ENCODE measurements at places on chromosomes 2 and 18. TPM values are rescaled to one million over a fixed set of nuclear protein-coding genes. Genes with fewer than 3 reads are reported as not detected.
A peak's percentile ranks its signal among the peaks of the same experiment; 100 is the strongest.

DNA sequence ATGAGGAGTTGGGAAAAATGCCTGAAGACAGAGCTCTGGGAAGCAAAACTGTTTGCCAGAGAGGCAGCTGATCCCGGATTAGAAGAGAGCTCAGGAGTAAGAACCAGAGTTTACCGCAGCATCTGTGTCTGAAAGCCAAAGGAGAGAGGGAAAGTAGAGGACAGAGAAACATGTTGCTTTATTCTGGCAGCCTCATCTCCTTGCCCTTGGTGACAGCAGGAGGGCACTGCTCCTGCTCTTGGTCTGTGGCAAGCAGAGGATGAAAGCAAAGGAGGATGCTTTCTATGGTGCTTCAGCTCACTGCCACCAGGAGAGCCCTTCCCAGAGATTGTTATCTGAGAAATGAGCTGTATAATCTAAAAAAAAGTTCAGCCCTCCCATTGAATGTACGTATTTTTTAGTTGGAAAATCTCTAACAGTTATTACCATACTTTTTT lies 7.7 kb downstream of the SLC1A4 start:
- no peak overlapping the region for H3K27ac ChIP-seq
- H3K36me3 ChIP-seq: no peaks in the 10 kb centered on the region
- H3K27me3 ChIP-seq: no peaks in the 10 kb centered on the region
- peaks cover 3% of the 10 kb centered on the region for H3K4me1 ChIP-seq
- no peak overlapping the region for H3K4me3 ChIP-seq
- no peak for DNase-seq

- H3K4me3 ChIP-seq: no peak overlapping the region
- no peaks in the 10 kb centered on the region for H3K36me3 ChIP-seq
- H3K4me1 ChIP-seq: no peaks in the 10 kb centered on the region
- H3K27ac ChIP-seq: no peak overlapping the region
- no peaks in the 10 kb centered on the region for H3K27me3 ChIP-seq
These were observed 105.2 kb upstream of the ARHGAP28 start for GRCh38 chr18:6624271-6624660.

Gene RPE
- 36.2 TPM for total RNA-seq

GRCh38 chr2:43215673-43216255 lies 10.6 kb downstream of the ZFP36L2 start:
- peaks cover 80% of the 10 kb centered on the region for H3K4me1 ChIP-seq
- H3K4me3 ChIP-seq: no peak overlapping the region
- no peak overlapping the region for H3K27ac ChIP-seq
- no peaks in the 10 kb centered on the region for H3K36me3 ChIP-seq
- H3K27me3 ChIP-seq: no peaks in the 10 kb centered on the region
- no peak for DNase-seq

Gene TEX44
- total RNA-seq: not detected

Gene MYCN
- total RNA-seq: not detected

DNA sequence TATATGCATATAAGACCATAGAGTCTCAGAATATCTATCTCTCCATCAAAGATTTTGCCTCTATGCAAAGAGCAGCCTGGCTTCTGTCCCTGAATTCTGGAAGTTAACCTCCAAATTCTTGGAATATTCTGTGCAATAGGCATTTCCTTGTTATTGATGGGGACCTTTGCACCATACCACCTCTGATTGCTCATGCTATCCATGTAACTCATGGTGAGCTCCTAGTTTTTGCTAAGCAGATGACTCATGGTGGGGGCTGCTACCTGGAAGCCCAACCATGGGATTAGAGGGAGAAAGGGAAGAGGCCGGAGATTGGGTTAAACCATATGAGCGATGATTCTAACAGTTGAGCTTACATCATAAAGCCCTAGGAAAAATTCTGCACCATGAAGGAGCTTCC lies 310.2 kb upstream of the FIGN start:
- no peak overlapping the region for H3K27ac ChIP-seq
- H3K27me3 ChIP-seq: no peaks in the 10 kb centered on the region
- H3K4me3 ChIP-seq: no peak overlapping the region
- no peaks in the 10 kb centered on the region for H3K4me1 ChIP-seq
- no peaks in the 10 kb centered on the region for H3K36me3 ChIP-seq

Gene INHA
- total RNA-seq: not detected

- H3K4me1 ChIP-seq: no peaks in the 10 kb centered on the region
- DNase-seq: no peak
- no peak overlapping the region for H3K27ac ChIP-seq
- no peaks in the 10 kb centered on the region for H3K36me3 ChIP-seq
These were observed 647.7 kb upstream of the FSHR start for GRCh38 chr2:49801898-49802450.

DNA sequence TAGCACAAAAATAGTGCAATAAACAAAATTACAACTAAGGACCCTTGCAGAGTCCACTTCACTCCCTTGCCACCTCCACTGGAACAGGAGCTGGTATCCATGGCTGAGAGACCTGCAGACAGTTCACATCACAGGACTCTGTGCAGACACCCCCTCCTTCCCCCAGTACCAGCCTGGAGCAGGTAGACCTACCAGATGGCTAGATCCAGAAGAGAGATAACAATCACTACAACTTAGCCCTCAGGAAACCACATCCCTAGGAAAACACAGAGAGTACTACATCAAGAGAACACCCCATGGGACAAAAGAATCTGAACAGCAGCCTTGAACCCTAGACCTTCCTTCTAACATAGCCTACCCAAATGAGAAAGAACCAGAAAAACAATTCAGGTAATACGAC lies 49.8 kb downstream of the FBXO15 start:
- H3K27me3 ChIP-seq: no peaks in the 10 kb centered on the region
- H3K4me3 ChIP-seq: no peak overlapping the region
- no peaks in the 10 kb centered on the region for H3K4me1 ChIP-seq
- H3K27ac ChIP-seq: no peak overlapping the region
- no peaks in the 10 kb centered on the region for H3K36me3 ChIP-seq

- DNase-seq: no peak
- no peaks in the 10 kb centered on the region for H3K27me3 ChIP-seq
- no peak overlapping the region for H3K4me3 ChIP-seq
- no peak overlapping the region for H3K27ac ChIP-seq
- peaks cover 6% of the 10 kb centered on the region for H3K36me3 ChIP-seq
- H3K4me1 ChIP-seq: no peaks in the 10 kb centered on the region
These were observed 248.2 kb downstream of the PHLPP1 start for GRCh38 chr18:62963507-62963906.

GRCh38 chr18:31612124-31612523 lies 20.4 kb downstream of the TTR start:
- no peaks in the 10 kb centered on the region for H3K4me1 ChIP-seq
- no peaks in the 10 kb centered on the region for H3K27me3 ChIP-seq
- H3K36me3 ChIP-seq: no peaks in the 10 kb centered on the region
- no peak overlapping the region for H3K4me3 ChIP-seq

DNA sequence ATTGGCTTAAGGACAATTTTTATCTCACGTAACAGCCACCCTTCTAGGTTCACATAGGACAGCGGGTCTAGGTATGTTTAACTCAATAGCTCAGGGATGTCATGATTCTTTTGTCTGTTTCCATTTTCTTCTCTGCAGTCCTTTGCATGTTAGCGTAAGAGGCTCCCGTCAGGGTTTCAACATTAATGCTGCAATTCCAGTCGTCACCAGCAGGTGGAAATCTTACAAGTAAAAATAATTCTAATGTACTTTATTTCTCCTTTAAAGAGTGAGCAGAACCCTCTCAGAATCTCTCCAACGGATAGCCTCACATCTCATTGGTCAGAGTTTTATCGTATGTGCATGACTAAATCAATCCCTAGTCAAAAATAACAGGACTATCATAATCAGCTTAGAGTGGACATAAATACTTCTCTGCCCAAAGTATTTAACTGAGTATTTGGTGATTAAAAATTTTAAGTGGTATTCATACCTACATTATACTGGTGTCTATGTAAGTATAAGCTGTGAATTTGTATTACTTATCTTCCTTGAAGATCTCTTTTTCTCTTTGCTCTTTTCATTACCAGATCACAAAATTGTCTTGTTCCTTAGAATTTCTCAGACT lies 487.2 kb upstream of the GCFC2 start:
- DNase-seq: no peak
- no peak overlapping the region for H3K4me3 ChIP-seq
- H3K36me3 ChIP-seq: no peaks in the 10 kb centered on the region

DNA sequence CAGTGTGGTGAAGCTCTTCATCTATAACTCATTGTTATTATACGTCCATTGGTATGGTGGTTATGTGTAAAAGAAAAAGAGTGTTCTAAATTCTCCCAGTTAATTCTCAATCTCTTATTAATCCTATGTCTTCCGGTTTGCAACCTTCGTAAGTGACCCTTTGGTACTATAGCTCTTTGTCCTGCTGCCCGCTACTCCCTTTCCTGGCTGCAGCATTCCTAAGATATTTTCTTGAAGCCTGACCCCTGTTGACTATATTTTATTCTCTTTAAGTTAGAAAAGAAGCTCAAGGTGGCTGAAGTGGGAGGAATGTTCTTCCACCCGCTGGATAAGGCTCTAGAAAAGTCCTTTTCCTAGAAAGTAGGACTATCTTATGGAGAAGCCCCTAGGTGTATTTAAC lies 684.8 kb downstream of the SOCS6 start:
- DNase-seq: no peak
- no peaks in the 10 kb centered on the region for H3K36me3 ChIP-seq
- H3K4me1 ChIP-seq: no peaks in the 10 kb centered on the region
- no peaks in the 10 kb centered on the region for H3K27me3 ChIP-seq
- H3K27ac ChIP-seq: no peak overlapping the region

DNA sequence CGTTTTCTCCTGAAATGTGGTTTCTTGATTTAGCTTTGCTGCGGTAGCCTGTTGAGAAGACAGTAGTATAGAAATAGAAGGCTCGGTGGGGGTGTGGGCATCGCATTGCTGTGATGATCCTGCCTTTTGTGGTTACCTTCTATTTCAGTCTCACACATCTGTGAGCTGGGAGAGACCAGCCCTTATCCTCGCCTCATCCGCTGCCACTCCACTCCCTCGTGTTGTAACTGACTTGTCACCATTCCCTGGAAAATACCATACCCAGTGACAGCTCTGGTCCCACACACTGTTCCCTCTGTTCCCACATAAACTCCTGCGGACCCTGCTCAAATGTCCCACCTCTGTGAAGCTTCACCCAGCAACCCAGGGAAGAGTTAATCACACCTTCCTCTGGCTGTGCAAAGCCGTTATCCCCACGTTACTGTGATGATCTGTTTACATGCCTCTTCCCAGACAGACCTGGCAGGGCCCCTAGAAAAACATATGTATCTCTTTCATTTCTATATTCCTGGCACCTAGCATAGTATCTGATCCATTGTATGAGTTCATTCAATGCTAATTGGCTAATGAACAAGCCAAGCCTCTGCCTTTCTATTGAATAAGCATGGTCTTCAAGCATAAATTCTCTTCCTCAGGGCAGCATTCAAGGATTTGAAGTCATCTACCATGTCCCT lies 114.6 kb downstream of the MAPK4 start:
- no peak overlapping the region for H3K27ac ChIP-seq
- no peaks in the 10 kb centered on the region for H3K4me1 ChIP-seq
- H3K36me3 ChIP-seq: no peaks in the 10 kb centered on the region
- no peak for DNase-seq
- H3K27me3 ChIP-seq: no peaks in the 10 kb centered on the region

Gene MROH2A
- total RNA-seq: not detected

DNA sequence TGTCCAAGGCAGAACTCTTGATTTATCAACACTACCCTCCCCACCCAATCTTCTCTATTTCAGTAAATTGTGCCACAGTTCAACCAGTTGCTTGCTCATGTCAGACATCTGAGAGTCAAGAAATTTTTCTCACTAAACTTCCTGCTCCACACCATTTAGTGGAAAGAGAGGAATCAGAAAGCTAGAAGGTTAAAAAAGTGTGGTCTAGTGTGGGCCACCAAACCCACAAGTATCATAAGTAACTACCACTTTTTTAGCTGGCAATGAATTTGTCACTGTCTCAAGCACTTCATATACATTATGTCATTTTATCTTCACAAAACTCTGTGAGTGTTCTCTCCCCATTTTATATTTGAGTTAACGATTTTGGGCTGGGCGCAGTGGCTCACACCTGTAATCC lies 16.6 kb upstream of the MSTN start:
- DNase-seq: no peak
- no peak overlapping the region for H3K27ac ChIP-seq
- H3K36me3 ChIP-seq: no peaks in the 10 kb centered on the region
- no peak overlapping the region for H3K4me3 ChIP-seq
- H3K4me1 ChIP-seq: no peaks in the 10 kb centered on the region
- peaks cover 3% of the 10 kb centered on the region for H3K27me3 ChIP-seq

Gene REG3A
- not detected for total RNA-seq

DNA sequence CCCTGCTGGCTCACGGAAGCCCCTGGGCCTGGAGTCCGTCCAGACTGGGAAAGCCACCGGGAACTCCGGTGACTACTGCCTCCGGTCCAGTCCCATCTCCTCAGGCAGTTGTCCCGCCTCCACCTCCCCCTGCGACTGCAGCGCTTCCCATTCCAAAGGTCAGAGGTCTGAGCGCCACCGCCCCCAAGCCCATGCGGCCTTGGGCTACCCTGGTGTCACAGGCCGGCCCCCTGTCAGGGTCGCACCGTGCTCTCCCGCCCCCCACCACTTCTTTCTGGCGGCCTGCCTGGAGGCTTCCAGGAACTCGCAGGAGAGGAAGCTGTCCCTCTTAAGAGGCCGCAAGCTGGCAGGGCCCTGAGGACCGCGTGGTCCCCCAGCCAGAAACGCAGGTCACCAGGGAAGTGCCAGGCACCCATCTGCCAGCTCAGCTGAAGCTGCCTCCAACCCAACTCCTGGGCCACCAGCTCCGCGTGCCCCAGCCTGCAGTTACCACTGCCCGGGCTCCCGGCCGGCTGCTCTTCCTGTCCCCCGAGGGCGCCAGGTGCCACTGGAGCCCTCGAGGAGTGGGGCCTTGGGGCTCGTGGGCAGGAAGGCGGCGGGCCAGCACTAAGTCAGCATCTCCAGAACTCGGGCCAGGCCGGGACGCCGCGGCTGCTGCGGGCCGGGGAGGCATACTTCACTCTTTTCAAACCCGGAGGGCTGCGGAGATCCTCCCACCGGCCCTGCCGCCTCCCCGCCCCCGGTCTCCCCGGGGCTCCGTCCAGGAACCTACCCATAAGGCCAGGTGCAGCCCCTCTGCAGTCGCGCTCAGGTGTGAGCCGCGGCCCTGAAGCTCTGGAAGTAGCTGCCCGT lies 83.3 kb upstream of the POMC start:
- peak overlapping the region; percentile 71 for H3K4me3 ChIP-seq
- H3K4me1 ChIP-seq: peaks cover 24% of the 10 kb centered on the region
- peak; percentile 45 for DNase-seq

Gene AP1S3
- total RNA-seq: 5.0 TPM

Gene SNORC
- 0.47 TPM for total RNA-seq

Gene TRABD2A
- 1.4 TPM for total RNA-seq

Gene OST4
- total RNA-seq: 178 TPM

Gene ZFP36L2
- 376 TPM for total RNA-seq

DNA sequence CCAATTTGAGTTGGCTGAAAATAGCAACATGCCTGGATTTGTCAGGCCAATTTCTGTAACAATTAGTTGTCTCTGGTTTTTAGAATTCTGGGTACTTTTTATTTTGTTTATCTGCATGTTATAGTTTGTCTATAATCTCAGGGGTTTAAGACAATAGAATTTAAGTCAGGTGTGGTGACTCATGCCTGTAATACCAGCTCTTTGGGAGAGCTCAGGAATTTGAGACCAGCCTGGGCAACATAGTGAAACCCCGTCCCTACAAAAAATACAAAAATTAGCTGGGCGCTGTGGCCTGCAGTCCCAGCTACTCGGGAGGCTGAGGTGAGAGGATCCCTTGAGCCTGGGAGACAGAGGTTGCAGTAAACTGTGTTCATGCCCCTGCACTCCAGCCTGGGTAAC lies 114.4 kb upstream of the GLS start:
- no peaks in the 10 kb centered on the region for H3K27me3 ChIP-seq
- no peak for DNase-seq
- H3K27ac ChIP-seq: no peak overlapping the region
- no peak overlapping the region for H3K4me3 ChIP-seq

- no peak overlapping the region for H3K4me3 ChIP-seq
- peaks cover 4% of the 10 kb centered on the region for H3K4me1 ChIP-seq
- no peaks in the 10 kb centered on the region for H3K36me3 ChIP-seq
- H3K27me3 ChIP-seq: no peaks in the 10 kb centered on the region
- no peak for DNase-seq
These were observed 159.5 kb downstream of the L3MBTL4 start for GRCh38 chr18:6255116-6255705.

Data from natural killer cell (primary cell).